ENCODE measurements at places on chromosomes 2 and 18.

DNA sequence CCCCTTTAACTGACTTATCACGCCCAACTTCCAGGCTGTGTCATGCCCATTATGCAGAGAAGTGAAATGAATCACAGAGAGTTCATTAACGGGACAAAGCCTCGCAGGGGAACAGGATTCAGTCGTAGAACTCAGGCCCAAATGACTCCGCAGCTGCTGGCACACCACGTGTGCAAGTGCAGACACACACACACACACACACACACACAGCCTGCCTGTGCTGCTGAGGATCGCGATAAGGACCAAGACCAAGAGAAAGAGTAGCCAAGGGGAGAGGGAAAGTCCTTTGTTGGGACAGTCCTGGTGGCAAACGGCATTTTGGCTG lies 90.0 kb upstream of the TAF1B start:
- DNase-seq, result peak; percentile 43

GRCh38 chr2:104378853-104379374 lies 475.0 kb upstream of the POU3F3 start:
- DNase-seq, result no peak

DNA sequence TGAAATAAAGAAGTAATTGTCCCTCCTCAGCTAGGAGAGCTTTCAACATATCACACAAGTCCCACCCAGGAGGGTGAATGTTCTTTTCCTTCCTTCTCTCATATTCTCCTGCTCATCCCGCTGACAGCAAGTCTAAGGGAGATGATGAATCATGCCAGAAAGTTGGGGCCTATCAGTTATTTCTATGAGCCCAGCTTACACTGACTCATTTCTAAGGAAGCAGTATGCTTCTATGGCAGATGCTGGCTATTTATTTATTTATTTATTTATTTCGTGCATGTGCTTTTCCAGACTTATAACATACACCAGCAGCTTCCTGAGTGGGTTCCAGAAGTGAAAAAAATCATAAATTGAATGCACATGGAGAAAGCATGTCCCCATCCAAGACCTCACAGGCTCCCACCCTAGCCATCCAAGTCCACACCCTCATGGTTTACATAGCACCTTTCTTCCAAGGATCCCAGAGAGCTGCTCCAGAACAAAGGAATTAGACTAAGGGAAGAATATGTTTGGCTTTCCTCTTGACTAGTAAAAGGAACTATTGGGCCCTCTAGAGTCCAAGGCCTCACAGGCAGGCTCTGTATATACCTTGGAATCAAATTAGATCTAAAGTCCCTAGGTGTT lies 1074.2 kb upstream of the ZEB2 start:
- no peak for DNase-seq

- DNase-seq, result no peak
These were observed 88.8 kb downstream of the INHBB start for GRCh38 chr2:120434492-120435308.

DNA sequence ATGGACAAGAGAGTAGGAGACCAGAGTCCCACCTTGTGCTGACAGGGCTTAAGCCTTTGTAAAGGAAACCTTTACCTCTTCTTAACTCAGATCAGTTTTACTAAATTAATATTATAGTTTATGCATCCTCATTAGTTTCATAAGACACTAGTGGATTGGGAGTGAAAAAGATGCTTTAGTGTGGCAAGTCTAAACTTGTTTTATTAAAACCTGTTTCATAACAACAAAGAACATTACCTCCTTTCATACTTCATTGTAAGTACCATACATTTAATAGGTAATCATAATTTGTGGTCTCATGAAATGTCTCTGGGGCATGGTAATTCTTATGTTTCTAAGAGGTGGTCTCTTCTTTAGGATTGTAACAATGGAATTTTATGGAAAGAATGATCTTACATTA lies 63.4 kb downstream of the PIKFYVE start:
- no peak for DNase-seq

GRCh38 chr2:64876137-64876647 lies 113.0 kb upstream of the SLC1A4 start:
- no peak for DNase-seq

DNA sequence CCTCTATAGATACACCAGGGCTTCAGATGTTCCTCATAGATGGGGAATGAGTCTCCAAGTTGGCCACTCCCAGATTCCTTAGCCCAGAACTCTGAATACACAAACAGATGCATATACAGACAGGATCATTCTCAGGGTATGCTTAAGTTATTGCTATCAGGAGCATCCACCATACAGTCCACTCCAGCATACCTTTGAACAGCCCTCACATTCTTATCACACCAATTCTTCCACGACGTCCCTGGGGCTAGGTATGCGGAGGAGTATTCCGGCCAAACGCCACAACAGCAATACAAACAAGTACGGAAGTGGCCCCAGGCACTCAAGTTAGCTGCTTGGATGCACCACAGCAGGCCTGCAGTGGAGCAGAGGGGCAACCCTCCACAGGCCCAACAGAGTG lies 312.5 kb upstream of the CHAC2 start:
- DNase-seq, result no peak
